ENCODE measurements at places on chromosomes 3 and 15.

GRCh38 chr3:143241481-143241951 is 121.9 kb downstream of the CHST2 start:
- DNase-seq = no peak

- DNase-seq = no peak
Observed at GRCh38 chr3:30011237-30011803, 595.1 kb upstream of the TGFBR2 start.

DNA sequence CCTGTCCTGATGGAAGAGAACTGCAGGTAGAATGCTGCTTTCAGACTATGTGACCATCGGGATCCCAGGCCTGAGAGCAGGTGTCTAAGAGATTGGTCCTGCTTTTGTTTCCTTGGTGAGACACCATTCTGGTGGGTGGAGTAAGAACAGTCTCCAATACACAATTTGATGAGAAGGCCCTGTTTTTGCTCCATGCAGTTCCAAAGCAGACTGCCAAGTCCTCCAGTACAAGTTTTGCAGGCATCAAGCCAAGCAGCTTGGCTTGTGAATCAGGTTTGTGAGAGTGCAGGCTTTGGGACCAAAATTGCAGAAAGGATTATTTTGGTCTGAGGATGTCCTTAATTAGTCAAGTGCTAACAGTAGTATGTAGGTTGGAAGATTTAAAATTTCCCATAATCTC is 381.6 kb downstream of the FOXP1 start:
- DNase-seq = no peak

GRCh38 chr15:80323285-80323684 is 71.3 kb upstream of the CTXND1 start:
- no peak for DNase-seq

DNA sequence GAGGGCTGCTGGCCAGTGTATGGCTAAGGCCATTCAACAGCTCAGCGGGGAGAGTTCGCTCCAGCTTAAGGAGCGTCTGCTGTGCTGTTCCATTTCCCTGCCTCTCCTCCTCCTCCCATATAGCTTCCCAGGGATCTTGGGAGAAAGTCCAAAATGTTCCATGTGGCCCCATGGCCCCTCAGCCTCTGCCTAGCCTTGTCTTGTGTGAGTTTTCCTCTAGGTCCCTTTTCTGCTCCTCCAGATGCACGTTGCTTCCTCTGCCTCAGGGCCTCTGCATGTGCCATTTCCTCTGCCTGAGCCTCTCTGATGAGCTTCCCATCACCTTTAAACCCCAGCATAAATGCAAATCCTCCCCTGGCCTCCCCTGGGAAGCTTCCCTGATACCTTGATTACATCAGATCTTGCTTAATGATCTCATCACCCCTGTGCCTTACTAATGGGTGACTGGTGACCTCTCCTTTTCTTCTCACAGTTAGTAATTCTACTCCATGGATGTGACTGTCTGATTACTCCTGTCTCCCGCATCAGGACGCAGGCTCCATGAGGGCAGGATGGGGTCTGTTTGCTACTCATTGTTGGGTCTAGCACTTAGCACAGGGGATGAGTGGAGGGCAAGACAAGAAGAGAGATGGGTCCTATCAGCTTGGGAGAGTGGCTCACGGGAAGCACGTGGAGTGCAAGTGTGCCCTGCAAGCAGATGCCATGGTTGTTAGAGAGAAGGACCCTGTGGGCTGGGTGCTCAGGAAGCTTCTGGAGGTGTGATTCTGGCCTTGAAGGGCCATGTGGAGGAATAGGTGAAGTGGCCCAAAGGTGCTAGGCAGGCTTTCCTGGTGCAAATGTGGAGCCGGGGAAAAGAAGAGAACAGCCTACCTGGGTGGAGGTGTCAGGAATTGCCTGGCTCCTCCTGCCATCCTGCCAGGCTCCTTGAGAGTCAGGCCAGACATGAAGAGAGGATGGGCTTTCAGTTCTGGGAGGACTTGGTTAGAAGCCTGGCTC is 23.8 kb downstream of the ITGA11 start:
- DNase-seq = no peak

DNA sequence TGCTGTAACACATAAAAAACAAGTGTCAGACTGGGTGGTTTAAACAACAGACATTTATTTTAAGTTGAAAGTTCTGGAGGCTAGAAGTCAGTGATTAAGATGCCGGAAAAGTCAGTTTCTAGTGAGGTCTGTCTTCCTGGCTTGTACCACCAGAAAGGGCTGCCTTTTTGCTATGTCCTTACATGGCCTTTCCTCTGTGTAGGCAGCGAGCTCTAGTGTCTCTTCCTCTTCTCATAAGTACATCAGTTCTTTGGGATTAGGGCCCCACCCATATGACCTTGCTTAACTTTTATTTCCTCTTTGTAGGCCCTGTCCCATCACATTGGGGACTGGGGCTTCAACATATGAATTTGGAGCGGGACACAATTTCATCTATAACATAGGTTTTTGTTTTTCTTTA is 128.0 kb downstream of the BBX start:
- DNase-seq = no peak

DNA sequence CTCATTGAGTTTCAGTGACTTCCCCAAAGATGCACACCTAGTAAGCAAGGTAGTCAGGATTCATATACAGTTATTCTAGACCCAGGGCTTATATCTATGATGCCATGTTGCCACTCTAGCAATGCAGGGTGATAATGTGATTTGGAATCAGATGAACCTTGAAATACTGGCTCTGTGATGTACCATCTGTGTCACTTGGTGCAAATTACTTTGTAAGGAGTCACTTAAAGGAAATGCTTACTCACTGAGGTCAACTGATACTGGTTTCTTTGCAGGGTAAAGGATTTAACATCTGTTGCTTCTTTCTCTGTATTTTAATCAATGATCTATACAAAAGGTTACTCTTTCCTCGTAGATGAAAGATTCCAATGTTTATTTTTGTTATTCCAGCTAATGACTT is 10.8 kb downstream of the ASB14 start:
- DNase-seq = no peak

DNA sequence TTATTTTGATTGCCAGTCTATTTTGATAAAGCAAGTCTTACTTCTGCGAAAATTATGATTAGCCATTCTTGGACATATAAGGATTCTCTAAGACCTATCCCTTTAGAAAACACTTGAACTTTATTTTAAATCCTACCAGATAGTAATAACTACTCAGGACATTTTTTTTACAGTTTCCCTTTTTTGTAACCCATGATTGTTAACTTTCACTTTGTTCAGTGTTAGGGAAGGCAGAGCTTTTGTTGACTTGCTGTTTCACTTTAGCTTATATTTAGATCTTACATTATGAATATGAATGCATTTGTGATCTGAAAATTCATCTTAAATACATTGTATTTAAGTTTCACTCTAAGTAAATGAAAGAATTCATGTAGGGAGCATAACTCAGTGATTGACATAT is 167.0 kb downstream of the AKAP13 start:
- no peak for DNase-seq

DNA sequence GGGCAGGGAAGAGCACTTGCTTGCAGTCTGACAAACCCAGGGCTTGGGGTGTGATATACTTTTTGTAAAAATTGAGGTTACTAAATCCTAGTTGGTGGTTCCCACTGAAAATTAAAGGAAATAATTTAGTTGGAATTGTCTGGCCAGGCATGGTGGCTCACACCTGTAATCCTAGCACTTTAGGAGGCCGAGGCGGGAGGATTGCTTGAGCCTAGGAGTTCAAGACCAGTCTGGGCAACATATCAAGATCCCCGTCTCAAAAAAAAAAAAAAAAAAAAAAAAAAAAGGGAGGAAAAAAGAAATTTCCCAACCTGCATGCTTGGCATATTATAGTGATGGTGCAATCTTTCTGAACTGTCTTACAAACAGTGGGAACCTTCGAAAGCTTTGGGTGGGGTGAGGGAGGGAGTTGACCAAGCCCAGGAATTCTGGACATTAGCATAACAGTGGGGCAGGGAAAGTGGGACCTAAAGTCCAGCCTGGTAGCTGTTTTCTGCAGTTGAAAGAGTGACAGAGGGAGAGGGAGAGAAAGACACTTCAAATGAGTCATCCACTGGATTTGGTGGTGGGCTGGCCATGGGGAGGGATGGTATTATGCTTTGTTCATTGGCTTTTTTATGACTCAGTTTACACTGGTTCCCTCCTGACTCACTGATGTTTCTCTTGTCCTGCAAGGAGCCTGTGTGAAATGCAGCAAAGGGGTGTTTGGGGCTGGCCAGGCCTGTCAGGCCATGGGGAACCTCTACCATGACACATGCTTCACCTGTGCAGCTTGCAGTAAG is 41.1 kb downstream of the LIMD1 start:
- DNase-seq = no peak

GRCh38 chr15:66854012-66854965 is 152.3 kb downstream of the SMAD6 start:
- no peak for DNase-seq

GRCh38 chr3:152650177-152650576 is 184.8 kb upstream of the P2RY1 start:
- no peak for DNase-seq

DNA sequence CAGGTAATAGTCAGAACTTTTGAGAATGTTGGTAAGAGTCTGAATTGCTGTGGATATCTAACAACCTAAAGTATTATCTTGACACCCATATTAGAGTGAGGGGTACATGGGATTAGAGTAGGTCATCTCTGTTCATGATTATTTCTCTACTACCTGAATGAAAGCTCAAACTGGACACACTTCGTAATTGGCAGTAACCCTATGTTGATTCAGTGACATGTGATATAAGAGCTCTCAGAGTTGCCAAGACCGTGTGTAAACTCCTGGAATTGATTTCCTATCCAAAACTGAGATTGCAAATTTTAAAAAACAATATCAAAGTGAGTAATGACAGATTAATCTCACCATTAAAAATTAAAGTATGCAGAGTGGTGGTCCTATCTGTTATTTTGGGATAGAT is 214.8 kb upstream of the ARHGEF26 start:
- no peak for DNase-seq

DNA sequence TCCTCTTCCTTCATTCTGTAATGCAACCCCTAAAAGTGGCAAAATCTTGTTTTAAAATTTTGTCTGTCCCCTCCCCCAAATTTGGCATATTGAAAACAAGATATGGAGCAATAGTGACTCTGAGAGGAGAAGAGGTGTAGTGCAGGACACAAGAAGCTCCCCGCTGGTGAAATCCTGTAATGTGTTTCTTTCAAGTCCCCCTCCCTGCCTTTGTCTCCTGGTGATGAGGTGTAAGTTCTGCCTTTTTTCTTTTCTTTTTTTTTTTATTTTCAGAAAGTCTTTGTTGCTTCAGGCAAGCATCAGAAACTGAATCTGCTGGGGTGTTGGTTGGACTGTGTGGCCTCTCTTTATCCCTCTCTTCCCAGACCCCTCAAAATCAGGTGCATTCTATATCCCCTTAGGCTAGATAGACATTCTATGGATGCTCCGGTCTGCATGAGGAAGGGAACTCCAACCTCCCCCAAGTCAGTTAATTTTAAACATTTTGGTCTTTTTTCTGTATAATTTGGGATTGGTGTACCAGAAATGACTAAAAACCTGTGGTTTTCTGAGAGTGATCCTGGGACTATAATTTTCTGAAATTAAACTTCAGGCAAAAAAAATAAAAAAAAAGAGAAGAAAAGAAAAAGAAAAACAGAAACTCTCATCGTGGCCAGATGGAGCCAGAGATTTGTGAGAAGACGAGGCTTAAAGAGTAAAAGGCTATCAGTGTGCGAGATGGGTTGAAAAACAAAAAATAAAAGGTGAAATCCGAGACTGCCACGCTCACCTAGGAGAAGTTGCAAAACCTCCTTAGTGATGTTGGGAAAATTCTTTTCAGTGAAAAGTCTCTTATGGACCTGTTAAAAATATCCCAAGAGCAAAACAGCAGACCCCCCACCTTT is 21.4 kb downstream of the ACKR2 start:
- DNase-seq = no peak

GRCh38 chr3:161644891-161645635 is 148.5 kb downstream of the OTOL1 start:
- DNase-seq = no peak

- DNase-seq = no peak
Observed at GRCh38 chr15:90055182-90055581, 47.1 kb downstream of the IDH2 start.

DNA sequence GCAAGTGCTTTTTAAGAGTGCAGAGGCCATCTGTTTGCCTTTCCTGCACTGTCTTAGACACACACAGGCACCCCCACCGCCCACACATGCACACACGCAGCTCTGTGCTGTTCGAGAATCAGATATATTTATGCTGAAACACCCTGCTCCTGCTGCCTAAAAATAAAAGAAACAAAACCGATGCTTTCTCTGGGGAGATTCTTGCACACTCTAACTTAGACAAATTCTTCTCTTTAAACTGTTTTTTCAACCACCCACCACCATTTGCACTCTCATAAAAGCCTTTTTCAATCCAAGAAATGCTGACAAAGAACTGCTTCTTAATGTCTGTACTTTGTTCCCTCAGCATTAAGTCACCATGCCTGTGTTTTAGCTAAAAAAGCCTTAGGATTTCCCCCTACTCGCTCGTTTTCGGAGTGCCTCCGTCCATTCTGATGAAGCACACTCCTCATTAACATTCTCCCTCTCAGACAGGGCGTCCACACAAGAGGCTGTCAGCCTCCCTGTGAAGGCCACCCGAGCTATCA is 26.2 kb downstream of the SLC12A8 start:
- DNase-seq = no peak
